ENCODE measurements at places on chromosomes 3 and 15. TPM values are rescaled to one million over a fixed set of nuclear protein-coding genes. Genes with fewer than 3 reads are reported as not detected.

DNA sequence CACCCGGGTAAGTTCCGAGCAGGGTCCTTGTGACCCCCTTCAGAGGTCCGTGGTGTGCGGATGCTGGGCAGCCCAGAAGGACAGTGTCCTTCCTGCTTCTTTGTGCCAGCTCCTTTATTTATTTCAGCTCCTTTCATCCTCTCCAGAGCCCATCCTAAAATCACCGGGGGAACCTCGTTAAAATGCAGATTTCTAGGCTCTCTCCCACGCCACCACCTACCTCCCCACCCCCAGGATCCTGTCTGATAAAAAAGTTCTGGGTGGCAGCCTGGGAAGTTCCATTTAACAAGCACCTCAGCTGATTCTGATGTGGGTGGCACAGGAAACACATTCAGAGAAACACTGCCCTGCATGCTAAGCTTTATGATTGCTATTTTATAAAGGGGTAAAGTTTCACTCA, 12.5 kb upstream of the IGF1R start:
- no peak for DNase-seq

- DNase-seq = peak; percentile 31
These were observed 1.7 kb downstream of the RAB11A start for GRCh38 chr15:65870889-65871533.

GRCh38 chr3:123605789-123606234, 21.0 kb upstream of the HACD2 start:
- DNase-seq = peak; percentile 47

- DNase-seq = no peak
These were observed 31.1 kb upstream of the BLOC1S6 start for GRCh38 chr15:45555934-45556608.

DNA sequence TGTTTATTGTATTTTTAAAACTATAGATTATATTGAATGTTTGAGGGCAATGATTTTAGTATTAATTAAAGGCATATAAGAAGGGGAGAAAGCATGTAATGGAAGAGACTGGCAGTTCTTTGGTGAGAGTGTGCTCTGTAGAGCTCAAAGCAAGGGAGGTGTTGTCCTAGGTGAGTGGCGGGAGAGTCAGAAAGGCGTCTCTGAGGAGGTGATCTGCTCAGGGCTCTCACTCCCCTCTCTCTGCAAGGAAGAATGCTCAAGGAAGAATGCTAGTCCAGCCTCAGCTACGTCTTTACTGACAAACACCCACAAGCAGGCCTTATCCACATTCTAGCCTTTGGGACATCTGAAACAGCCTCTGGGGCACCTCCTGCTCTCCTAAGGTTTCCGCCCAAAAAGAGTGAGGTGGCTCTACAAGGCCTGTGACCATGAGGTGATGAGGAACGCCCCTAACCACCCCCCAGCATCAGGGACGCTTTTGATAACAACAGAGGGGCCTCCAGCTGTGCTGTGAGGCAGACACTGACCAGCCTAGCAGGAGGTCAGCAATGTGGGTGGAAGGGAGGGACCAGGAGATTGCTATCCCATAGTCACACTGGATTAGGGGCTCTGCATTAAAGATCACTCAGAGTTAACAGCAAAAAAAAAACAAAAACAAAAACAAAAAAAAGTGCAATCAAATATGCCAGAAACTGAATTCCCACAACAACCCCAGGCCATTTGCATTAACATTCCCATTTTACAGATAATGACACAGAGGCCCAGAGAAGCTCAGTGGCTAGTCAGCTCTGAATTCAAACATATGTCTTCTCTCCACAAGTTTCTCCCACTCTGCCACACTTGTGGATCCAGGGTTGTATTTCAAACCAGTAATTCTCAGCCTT, 202.2 kb upstream of the CTNNB1 start:
- DNase-seq = peak; percentile 46

- no peak for DNase-seq
These were observed 149.8 kb downstream of the TMCO5A start for GRCh38 chr15:38084289-38084688.

GRCh38 chr15:36911322-36911944, 188.9 kb downstream of the MEIS2 start:
- peak; percentile 18 for DNase-seq

OCA2 gene
- 0.69 TPM for total RNA-seq

CAND2 gene
- 16.5 TPM for total RNA-seq

ZNF620 gene
- 13.6 TPM for total RNA-seq

PPP2R3A gene
- total RNA-seq = 15.2 TPM
